Thyroid gland (tissue), 4 donors: ENCODE measurements at places on chromosomes 6 and 20. TPM values are rescaled to one million over a fixed set of nuclear protein-coding genes. Genes with fewer than 3 reads are reported as not detected.

- no peak overlapping the region for H3K27ac ChIP-seq
- no peaks in the 10 kb centered on the region for H3K27me3 ChIP-seq
- no peak overlapping the region for H3K4me3 ChIP-seq
Observed at GRCh38 chr6:142155091-142155490, 8.0 kb downstream of the VTA1 start.

GRCh38 chr6:129596522-129596921, 113.5 kb downstream of the ARHGAP18 start:
- peaks cover 4% of the 10 kb centered on the region for H3K36me3 ChIP-seq
- H3K4me1 ChIP-seq: no peaks in the 10 kb centered on the region
- no peaks in the 10 kb centered on the region for H3K27me3 ChIP-seq
- no peak for DNase-seq
- no peak overlapping the region for H3K27ac ChIP-seq
- no peak overlapping the region for H3K4me3 ChIP-seq

GRCh38 chr6:40187535-40188144, 253.4 kb upstream of the MOCS1 start:
- H3K36me3 ChIP-seq: no peaks in the 10 kb centered on the region
- H3K27me3 ChIP-seq: no peaks in the 10 kb centered on the region
- H3K27ac ChIP-seq: no peak overlapping the region
- DNase-seq: no peak

Gene FAM162B
- total RNA-seq: 9.5 TPM

GRCh38 chr6:13517116-13517515, 29.7 kb upstream of the GFOD1 start:
- H3K4me1 ChIP-seq: no peaks in the 10 kb centered on the region
- DNase-seq: no peak
- H3K27ac ChIP-seq: no peak overlapping the region
- H3K27me3 ChIP-seq: no peaks in the 10 kb centered on the region

Gene MAP3K7
- 31.5 TPM for total RNA-seq

- H3K27ac ChIP-seq: no peak overlapping the region
- H3K27me3 ChIP-seq: no peaks in the 10 kb centered on the region
- H3K36me3 ChIP-seq: no peaks in the 10 kb centered on the region
Observed at GRCh38 chr20:41905199-41905598, 287.0 kb upstream of the CHD6 start.
